ENCODE measurements at places on chromosomes 6 and 20. TPM values are rescaled to one million over a fixed set of nuclear protein-coding genes. Genes with fewer than 3 reads are reported as not detected.

GRCh38 chr6:105301756-105302616 lies 100.9 kb downstream of the PREP start:
- H3K4me1 ChIP-seq = no peaks in the 10 kb centered on the region
- H3K27me3 ChIP-seq = no peaks in the 10 kb centered on the region
- H3K36me3 ChIP-seq = peaks cover 8% of the 10 kb centered on the region
- H3K4me3 ChIP-seq = no peak overlapping the region
- no peak for DNase-seq

- no peaks in the 10 kb centered on the region for H3K4me1 ChIP-seq
- no peak overlapping the region for H3K27ac ChIP-seq
- DNase-seq = no peak
- no peak overlapping the region for H3K4me3 ChIP-seq
- no peaks in the 10 kb centered on the region for H3K36me3 ChIP-seq
Measured at GRCh38 chr20:30419466-30419865, 838.0 kb upstream of the DEFB115 start.

DNA sequence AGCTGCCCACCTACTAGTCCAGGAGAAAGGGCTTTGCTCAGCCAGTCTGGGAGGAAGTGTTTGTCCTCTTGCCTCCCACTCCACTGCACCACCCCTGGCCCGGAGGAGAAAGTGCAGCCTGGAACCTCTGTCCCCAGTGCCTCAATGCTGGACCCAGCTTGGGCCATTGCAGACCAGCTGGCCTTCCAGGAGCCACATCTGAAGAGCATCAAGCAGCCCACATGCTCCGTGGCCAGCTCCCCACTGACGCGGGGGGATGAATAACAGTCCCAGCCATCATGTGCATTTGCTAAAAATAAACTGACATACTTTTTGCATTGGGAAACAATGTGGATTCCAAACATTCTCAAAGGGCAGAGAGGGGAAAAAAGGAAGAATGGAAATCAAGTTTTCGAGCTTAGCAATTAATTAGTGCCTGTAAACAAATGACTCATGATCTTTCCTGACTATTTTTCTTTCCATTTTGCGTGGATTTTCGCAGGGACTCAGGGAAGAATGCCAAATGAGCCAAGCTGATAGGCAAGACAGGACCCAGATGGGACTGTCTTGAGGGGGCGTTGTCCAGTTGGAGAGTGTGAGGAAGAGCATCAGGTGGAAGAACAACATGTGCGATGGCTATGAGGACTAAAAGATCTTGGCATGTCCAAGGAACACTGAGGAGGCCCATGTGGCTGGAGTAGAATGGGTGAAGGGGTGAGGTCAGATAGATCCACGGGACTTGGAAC lies 34.1 kb downstream of the CEBPB start:
- no peak overlapping the region for H3K4me3 ChIP-seq
- DNase-seq = peak; percentile 46
- H3K27ac ChIP-seq = peak overlapping the region; percentile 60
- no peaks in the 10 kb centered on the region for H3K27me3 ChIP-seq
- no peaks in the 10 kb centered on the region for H3K36me3 ChIP-seq

GRCh38 chr6:144728804-144729203 lies 443.7 kb downstream of the UTRN start:
- H3K36me3 ChIP-seq = peaks cover 14% of the 10 kb centered on the region
- H3K4me1 ChIP-seq = peaks cover 3% of the 10 kb centered on the region
- no peak for DNase-seq
- no peak overlapping the region for H3K27ac ChIP-seq

- no peaks in the 10 kb centered on the region for H3K36me3 ChIP-seq
- no peak overlapping the region for H3K27ac ChIP-seq
- H3K4me1 ChIP-seq = no peaks in the 10 kb centered on the region
Measured at GRCh38 chr20:6726761-6727160, 40.7 kb upstream of the BMP2 start.

DNA sequence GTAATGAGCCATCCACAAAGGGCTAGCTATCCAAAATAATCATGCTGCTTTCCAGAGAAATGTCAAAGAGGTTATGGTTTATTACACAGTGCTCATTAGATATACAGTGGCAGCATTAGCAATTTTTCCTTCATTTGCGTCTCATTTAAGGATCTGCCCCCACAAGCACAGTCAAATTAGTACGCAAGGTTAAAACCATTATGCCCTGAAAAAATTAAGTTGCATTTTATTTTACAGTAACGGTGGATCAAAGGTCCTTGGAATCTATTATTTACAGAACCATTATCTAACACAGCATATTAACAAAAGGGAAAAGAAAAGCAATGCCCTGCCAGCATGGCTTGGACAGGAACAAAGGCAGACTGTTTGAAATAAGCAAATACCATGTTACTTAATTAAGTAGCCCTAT lies 144.8 kb downstream of the PDSS2 start:
- H3K4me1 ChIP-seq = no peaks in the 10 kb centered on the region
- no peaks in the 10 kb centered on the region for H3K36me3 ChIP-seq
- H3K27me3 ChIP-seq = no peaks in the 10 kb centered on the region
- H3K4me3 ChIP-seq = no peak overlapping the region

DNA sequence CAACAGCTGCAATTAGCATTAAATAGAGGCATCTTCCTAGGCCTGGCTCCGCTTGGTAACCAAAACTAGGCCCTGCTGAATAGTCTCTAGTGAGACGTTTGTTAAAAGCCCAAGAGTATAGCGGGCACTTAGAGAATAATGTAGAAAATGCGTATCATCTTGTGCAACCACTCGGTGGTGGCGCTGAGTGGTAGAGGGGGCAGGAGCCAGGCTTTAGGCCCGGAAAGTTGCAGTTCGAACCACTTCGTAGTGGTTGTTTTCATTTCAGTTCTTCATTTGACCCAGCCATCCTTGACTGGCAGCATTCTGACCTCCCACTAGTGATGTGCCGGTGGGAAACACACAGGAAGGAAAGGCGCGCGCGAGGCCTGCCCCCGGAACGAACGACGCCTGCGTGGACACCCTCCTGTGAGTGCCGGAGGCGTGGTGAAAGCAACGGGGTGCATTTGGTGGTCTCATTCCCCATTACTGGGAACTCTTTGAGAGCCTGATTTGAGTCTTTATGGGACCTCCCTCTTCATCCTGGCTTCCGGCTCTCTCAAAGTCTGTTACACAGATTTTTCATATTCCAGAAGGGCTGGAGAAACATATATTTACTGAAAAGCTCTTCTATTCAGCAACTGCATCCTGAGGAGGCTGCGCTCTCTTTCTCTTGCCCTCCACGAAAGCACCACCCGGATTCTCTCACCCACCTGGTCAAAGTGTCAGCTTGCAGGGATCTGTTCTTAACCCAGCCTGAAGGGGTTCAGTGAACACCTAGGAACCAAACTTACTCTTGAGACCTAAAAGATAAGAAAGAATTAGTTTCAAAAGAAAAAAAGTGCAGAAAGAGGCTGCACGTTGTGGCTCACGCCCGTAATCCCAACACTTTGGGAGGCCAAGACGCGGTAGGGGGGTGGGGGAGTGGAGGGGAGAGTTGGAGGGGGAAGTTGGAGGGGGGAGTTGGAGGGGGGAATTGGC lies 18.2 kb downstream of the GPX5 start:
- H3K36me3 ChIP-seq = no peaks in the 10 kb centered on the region
- DNase-seq = peak; percentile 46
- H3K27me3 ChIP-seq = peaks cover 11% of the 10 kb centered on the region
- no peak overlapping the region for H3K27ac ChIP-seq
- peaks cover 4% of the 10 kb centered on the region for H3K4me1 ChIP-seq

GRCh38 chr20:370151-370600 lies 10.4 kb upstream of the TRIB3 start:
- no peak overlapping the region for H3K27ac ChIP-seq
- no peaks in the 10 kb centered on the region for H3K36me3 ChIP-seq
- peaks cover 5% of the 10 kb centered on the region for H3K4me1 ChIP-seq
- H3K4me3 ChIP-seq = no peak overlapping the region

- peak overlapping the region; percentile 77 for H3K27ac ChIP-seq
- DNase-seq = peak; percentile 98
- H3K4me3 ChIP-seq = no peak overlapping the region
- no peaks in the 10 kb centered on the region for H3K36me3 ChIP-seq
- peaks cover 74% of the 10 kb centered on the region for H3K4me1 ChIP-seq
- H3K27me3 ChIP-seq = no peaks in the 10 kb centered on the region
Measured at GRCh38 chr6:43812850-43813578, 43.0 kb downstream of the VEGFA start.

DNA sequence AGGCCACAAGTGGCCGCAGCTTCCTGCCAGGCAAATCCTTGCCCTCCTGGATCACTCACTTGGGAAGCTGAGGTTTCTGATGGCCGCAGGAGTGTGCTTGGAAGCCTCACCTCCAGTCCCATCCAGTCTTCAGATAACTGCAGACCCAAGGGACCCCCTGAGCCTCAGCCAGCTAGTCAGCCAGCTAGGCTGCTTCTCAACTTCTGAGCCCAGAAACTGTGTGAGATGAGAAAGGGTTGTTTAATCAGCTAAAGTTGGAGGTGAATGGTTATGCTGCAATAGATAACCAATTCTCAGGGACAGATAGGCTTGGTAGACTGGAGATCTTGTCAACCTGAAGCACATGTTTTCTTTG lies 96.9 kb downstream of the THBS2 start:
- no peak overlapping the region for H3K4me3 ChIP-seq
- H3K4me1 ChIP-seq = no peaks in the 10 kb centered on the region
- H3K36me3 ChIP-seq = no peaks in the 10 kb centered on the region

DNA sequence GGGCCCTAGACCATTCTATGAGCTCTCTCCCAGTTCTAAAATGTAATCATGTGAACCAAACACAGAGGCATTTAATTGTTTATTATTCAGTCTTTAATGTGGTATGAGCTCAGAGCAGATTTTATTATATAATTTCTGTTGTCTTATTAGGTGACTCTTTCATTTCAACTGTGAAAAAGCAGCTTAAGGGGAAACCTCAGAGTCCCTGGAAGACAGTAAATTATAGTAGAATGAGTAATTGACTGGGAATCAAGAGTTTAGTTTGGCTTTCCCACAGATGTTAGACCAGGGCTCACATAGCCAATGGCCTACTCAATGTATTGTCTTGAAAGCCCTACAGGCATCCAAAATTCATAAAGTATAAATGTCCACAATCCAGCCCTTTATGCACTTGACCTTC lies 390.4 kb upstream of the SLC35B3 start:
- no peak overlapping the region for H3K4me3 ChIP-seq
- H3K36me3 ChIP-seq = no peaks in the 10 kb centered on the region
- H3K27me3 ChIP-seq = no peaks in the 10 kb centered on the region
- H3K4me1 ChIP-seq = no peaks in the 10 kb centered on the region

DNA sequence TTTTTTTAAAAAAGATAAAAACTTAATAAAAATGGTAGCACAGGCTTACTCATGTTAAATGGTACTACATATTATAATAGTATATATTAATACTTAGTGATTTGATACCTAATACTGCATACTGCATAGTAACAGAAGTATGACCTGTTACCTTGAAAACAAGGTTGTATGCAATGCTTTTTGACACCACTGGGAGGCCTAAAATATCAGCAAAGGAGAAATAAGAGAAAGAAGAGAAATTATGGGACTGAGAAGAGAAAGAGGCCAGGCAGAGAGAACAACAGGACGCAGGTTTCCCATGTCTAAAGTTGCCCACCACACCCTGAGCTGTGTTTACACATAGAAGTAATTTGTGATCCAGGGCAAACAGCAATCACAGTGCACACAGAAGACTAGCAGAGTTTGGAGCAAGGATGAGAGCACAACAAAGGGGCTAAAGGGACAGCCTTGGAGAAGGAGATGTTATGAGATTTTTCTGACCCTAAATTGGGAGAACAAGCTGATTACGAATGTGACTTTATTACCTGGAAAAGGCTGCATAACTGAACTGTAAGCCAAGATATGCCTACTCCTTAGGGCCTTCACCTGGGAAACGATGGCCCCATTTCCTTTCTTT lies 73.2 kb downstream of the ROS1 start:
- H3K4me3 ChIP-seq = no peak overlapping the region
- H3K36me3 ChIP-seq = no peaks in the 10 kb centered on the region
- H3K27me3 ChIP-seq = no peaks in the 10 kb centered on the region

The PPIL6 gene
- polyA plus RNA-seq = 3.8 TPM

The OTOR gene
- polyA plus RNA-seq = not detected

The RUNX2 gene
- 2.6 TPM for polyA plus RNA-seq

The INSM1 gene
- polyA plus RNA-seq = 8.2 TPM

The PRSS35 gene
- polyA plus RNA-seq = 9.0 TPM

The THBD gene
- 5.7 TPM for polyA plus RNA-seq

The TMEM200A gene
- polyA plus RNA-seq = 49.8 TPM

The SNX21 gene
- 11.1 TPM for polyA plus RNA-seq

The COL10A1 gene
- polyA plus RNA-seq = 0.10 TPM

The BMP2 gene
- polyA plus RNA-seq = 15.2 TPM

The POLH gene
- polyA plus RNA-seq = 9.2 TPM

The BICRAL gene
- polyA plus RNA-seq = 13.0 TPM

All from large intestine (tissue), 12 donors.